ENCODE measurements at places on chromosomes 5 and 9.

- no peak for DNase-seq
These were observed 170.4 kb downstream of the ARRDC3 start for GRCh38 chr5:91212714-91213092.

DNA sequence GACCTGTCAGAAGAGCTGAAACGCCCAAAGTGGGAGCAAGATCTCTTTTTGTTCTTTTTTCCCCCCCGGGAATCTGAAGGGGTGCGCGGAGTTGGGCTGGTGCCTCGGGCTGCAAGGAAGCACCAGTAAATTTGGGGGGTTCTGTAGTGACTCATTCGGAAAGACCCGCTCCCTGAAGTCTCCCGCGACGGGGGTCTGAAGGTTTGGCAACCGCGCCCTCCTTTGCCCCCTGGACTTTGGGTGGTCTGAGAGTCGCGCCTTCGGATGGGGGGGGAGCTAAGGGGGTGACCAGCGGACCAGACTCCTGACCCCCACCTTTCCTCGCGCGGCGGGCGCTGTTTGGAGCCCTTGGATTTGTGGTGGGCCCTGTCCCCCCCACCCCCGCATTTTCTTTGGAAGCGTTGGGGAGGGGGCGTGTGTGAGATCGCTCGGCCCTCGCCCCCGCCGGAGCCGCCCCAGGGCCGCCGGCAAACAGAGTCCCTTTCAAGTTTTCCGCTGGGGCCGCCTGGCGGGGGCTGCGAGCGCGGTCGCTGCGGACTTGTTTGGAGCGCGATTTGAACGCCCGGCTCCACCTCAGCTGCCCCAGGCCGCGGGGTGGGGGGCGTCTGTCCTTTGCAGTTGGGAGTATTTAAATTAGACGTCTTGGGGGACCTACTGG is 2.0 kb downstream of the CXXC5 start:
- DNase-seq: no peak

- DNase-seq: no peak
These were observed 1929.6 kb upstream of the CDH6 start for GRCh38 chr5:29263915-29264351.

DNA sequence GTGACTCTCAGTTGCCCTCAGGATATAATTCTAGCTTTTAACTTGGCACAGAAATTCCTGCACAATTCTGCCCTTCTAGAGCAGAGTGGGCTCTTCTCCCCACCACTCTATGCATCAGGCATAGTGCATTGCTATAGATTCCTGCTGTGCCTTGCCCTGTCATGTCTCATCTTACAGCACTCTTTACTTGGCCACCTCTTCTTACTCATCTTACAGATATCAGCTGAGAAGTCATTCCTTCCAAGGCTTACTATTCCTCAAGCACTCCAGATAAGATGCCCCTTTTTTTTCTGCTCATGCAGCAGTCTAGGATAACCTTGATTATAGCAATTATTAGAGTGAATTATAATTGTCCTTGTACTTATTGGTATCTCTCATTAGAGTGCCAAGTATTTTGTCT is 5.6 kb downstream of the FAM221B start:
- DNase-seq: no peak

DNA sequence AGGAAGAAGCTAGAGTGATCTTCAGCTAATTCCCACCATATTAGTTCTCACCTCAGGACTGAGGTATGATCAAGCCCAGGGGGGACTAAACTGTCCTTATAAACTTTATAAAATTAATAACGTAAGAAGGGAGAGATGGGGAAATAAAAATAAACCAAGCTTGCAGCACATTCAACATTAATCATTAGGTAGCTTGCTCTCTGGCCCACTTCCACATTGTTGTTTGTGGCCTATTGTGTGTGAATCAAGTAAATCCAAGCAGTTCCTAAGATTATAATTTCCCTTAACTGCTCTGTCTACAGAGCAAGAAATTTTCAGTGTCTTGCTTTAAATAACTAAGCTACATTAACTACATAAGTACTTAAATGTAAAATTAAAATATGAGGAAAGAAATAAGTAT is 131.3 kb upstream of the ABCA1 start:
- DNase-seq: no peak

DNA sequence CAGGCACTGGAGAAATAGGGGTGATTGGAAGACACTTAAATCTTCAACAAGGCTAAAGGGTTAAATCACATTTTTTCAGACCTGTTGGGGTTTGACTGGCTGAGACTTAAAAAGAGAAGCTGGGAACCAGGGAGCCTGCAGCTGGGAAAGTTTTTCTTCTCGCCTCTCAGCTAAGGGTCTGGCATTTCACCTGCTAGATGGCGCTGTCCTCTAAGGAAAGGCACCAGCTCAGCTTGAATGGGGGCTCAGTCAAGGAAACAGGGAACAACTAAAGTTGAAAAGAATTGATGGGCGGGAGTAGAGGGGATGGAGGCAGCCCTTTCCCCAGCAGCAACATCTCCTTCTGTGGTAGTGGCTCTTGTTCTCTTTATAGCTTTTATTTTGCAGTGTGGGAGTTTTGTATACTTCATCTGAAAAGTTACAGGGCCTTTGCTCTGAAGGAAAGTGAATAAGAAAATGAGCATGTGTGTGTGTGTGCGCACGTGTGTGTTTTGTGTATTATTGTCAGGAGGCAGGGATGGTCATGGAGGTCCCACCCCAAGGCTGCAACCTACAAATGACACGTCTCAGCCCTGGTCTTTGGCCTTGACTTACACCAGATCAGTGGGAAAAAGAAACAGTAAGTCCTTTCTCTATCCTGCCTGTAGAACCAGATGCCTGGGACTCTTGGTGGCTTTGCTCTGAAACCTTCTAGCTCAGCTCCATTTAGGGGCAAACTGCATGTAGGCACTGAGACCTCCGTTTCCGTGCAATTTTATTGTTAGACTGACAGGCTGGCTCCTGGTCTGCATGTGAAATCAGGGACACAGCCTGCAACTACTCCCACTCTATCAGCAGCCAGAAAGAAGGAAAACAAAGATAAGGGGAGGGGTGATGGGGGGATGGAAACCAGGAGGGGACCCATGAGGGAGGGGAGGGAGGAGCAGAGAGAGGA is 316.2 kb upstream of the CLINT1 start:
- peak; percentile 34 for DNase-seq

DNA sequence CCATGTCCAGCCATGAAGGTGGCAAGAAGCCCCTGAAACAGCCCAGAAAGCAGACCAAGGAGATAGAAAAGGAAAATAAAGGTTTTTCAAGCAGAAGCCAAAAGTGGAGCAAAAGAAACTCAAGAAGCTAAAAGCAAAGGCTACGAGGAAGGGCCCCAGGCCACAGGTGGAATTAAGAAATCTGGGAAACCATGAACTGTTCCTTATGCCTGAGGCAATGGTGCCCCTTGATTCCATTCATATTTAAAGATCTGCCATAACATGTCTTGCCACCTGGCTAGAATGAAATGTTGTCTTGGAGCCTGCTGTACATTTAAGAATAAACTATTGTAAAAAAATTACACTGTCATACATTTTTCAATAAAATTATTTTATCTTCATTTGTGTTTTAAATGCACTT is 59.5 kb upstream of the TARS1 start:
- no peak for DNase-seq

- no peak for DNase-seq
These were observed 19.5 kb downstream of the THBS4 start for GRCh38 chr5:80054682-80055081.

DNA sequence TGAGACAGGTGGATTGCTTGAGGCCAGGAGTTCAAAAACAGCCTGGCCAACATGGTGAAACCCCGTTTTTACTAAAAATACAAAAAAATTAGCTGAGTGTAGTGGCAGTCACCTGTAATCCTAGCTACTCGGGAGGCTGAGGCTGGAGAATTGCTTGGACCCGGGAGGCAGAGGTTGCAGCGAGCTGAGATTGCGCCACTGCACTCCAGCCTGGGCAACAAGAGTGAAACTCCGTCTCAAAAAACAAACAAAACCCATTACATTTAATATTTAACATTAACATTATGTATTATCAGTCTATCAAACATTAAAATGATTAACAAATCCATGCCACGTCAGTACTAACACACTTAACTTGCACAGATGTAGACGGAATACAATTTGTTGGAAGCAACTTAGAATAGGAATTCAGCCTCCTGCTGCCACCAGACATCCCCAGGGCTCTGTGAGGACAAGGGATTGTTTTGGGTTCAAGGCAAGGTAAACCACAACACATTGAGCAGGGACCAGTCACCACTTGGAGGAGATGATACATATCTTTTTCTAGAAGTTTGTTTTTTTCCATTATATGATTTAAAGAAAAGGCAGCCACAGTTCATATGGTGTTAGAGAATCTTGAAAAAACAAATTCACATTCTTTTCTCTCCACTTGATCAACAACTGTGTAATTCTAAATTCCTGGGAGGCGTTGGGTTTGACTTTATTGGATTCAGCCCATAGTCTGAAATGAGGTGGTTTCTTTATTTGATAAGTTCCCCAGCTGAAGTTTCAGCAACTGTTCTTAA is 104.1 kb upstream of the BASP1 start:
- no peak for DNase-seq

DNA sequence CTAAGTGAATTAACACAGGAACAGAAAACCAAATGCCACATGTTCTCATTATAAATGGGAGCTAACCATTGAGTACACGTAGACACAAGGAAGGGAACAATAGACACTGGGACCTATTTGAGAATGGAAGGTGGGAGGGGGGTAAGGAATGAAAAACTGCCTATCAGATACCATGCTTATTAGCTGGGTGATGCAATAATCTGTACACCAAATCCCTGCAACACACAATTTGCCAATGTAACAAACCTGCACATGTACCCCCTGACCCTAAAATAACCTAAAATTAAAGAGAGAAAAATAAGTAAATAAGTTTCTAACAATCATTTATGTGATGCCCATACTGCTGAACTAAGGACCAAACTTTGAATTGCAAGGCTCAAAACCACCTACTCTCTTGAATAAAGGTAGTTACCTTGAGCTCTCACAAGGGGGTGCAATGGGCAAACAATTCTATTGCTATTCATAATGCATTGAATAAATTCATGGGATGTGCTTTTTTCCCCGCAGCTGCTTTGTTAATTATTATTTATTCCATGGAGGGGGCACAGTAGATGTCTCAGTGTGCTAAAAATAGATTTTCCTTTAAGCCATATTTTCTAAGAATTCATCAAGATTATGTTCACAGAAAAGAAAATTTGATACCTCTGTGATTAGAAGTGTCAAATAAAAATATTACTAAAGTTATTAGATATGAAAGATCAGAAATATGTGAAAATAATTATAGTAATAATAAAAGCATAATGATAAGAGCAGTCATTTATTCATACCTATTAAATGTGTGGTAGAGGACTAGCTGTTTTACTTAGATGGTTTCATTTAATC is 76.2 kb upstream of the PTPN3 start:
- no peak for DNase-seq

DNA sequence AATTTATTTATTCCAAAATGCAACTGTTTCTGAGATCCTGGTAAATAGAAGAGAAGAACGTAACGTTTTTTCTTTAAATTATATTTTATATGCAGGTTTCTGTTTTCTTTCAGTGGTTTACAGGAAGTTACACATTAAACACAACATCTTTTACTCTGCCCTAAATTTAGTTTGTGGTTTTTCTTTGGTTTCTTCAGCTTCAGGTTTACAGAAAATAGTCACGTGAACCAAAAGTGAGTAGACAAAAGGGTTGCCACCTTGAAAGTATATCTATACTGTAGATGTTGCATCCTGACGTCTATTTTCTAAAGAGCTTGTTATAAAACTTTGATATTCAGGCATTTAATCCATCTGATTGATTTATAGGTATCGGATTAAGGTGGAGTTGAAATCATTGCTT is 1236.6 kb downstream of the MAT2B start:
- no peak for DNase-seq

GRCh38 chr9:35254984-35255857 is 93.4 kb downstream of the UNC13B start:
- no peak for DNase-seq

- no peak for DNase-seq
These were observed 131.8 kb downstream of the EFNA5 start for GRCh38 chr5:107538805-107539445.

- DNase-seq: no peak
These were observed 75.0 kb downstream of the HMHB1 start for GRCh38 chr5:143886651-143887638.

DNA sequence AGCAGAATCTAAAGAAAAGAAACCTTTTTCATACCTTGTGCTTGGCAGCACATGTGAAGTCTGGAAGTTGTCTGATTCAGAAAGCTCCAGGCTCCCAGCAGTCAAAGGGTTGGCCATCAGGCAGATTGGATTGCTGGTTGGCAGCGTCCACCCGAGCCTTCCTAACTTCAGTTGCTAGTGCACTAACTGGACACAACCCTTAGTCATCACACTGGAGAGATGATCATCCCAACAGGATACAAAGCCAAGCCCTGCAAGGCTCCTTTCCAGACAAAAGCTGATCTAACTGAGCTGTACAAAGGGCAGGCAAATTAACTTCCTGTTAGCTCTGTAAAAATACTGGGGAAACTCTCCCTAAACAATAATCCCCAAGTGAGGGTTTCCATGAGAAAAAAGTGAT is 185.6 kb downstream of the SNX18 start:
- DNase-seq: no peak

DNA sequence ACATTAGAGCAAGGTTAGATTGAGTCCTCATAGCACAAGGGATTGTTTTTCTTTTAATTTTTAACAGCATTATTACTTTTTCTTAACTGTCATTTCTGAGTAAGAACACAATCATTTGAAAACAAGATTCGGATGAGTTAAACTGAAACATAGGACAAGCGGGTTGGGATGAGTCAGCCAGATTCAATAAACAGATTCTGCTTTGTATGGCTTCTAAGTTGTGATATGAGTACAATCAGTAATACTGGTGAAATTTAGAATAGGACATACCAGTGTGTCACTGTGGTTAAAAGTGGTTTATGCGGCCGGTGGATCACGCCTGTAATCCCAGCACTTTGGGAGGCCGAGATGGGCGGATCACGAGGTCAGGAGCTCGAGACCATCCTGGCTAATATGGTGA is 364.3 kb upstream of the CDH10 start:
- DNase-seq: no peak

DNA sequence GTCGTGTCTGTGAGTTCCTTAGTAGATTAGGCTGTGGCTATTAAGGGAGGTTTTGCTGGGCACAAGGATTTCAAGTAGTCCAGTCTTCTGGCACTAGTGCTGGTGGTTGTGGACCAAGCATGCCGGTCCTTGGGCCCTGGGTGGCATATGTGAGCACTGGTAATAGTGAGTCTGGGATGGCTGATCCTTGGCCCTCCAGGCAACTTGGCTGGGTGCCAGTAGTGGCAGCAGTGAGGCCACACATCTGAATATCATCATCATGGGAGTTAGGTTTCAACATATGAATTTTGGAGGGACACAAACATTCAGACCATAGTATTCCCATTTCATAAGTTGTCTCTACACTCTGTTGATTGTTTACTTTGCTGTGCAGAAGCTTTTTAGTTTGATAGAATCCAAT is 25.3 kb upstream of the APBA1 start:
- no peak for DNase-seq

- DNase-seq: no peak
These were observed 118.1 kb upstream of the SMIM23 start for GRCh38 chr5:171667341-171668096.
